Caco-2 (cell line): ENCODE measurements at places on chromosomes 1 and 21. TPM values are rescaled to one million over a fixed set of nuclear protein-coding genes. Genes with fewer than 3 reads are reported as not detected.
A peak's percentile ranks its signal among the peaks of the same experiment; 100 is the strongest.

Gene LIN28A
- 5.7 TPM in 2 replicates for total RNA-seq

Gene GUCA2A
- total RNA-seq, result 24.1 and 28.8 TPM in 2 replicates

- no peaks in the 10 kb centered on the region for H3K36me3 ChIP-seq
- H3K4me1 ChIP-seq, result peaks cover 32% of the 10 kb centered on the region
- H3K4me3 ChIP-seq, result peak overlapping the region; percentile 25
- H3K27ac ChIP-seq, result peak overlapping the region; percentile 84
- peak; percentile 86 for DNase-seq
- no peaks in the 10 kb centered on the region; the same call in 1 of the 2 replicates for H3K27me3 ChIP-seq
Observed at GRCh38 chr1:205449750-205450443, 5.9 kb downstream of the BLACAT1 start.

- DNase-seq, result no peak
- H3K27ac ChIP-seq, result no peak overlapping the region
- no peaks in the 10 kb centered on the region for H3K36me3 ChIP-seq
- no peak overlapping the region for H3K4me3 ChIP-seq
- no peaks in the 10 kb centered on the region for H3K4me1 ChIP-seq
Observed at GRCh38 chr1:39758556-39759435, 12.4 kb downstream of the OXCT2 start.

Gene SHE
- total RNA-seq, result 0.07 TPM in 1 of 2 replicates, not detected in the other

DNA sequence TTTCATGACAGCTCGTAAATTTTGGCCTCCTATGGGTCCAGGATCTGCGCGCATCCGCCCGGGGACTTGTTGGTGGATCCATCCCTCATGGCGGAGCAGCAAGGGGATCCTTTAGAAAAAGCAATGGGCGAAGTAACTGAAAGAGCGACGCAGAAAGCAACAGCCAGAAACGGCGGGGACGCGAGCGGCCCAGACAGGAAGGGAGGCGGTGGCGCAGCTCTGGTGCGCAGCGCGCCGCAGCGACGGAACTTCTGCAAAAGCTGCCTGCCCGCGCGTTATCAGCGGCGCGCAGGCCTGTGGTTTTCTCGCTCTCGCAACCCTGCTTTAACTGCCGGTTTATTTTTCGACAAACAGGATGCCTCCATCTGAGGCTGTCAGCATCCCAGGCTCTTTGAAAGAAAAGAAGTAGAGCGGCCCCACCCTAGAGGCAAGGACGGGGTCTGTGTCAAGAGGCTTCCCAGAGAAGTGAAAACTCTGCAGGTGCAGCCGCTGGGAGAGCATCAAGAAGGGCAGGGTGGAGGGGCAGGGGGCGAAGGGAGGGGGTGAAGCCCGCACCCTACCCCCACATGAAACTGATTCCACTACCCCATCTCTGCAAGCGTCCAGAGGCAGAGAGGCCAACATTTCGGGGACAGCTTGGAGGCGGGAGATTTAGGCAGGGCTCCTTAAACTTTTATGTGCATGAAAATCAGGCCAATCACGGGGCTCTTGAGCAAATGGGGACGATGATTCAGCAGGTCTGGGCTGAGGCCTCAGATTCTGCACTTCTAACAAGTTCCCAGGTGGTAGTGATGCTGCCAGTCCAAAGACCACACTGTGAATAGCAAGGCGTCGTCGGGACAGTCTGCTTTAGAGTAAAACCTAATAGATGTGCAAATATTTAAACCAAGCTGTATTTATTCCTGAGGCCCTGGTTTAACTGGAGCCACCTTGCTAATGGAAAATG lies 22.2 kb downstream of the RUNX1 start:
- H3K4me1 ChIP-seq, result peaks cover 44% of the 10 kb centered on the region
- H3K27ac ChIP-seq, result peak overlapping the region; percentile 87
- no peaks in the 10 kb centered on the region for H3K27me3 ChIP-seq
- DNase-seq, result peak; percentile 72
- no peaks in the 10 kb centered on the region for H3K36me3 ChIP-seq

Gene HCRTR1
- total RNA-seq, result not detected in 2 replicates

DNA sequence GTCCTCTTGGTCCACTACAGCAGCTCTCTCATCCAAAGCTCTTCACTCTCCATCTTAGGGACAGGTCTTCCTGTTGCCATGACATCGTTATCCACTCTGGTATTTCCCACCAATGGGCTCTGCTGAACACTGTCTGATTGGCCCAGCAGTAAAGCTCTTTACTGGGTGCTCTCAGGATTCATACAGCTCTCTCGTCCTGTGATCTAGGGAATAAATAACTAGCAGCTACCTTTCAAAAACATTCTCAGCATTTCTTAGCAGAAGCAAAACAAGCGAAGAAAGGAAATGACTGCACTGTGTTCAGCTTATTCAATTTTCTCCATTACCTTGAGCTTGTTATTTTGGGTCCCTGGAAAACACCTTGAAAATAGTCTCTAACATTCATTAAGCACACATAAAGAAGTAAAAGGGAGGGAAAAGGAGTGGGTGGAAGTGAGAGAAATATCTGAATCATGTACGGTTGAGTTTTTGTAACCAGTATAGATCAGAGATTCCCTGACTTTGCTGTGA lies 163.4 kb upstream of the SGIP1 start:
- H3K27me3 ChIP-seq, result no peaks in the 10 kb centered on the region
- H3K4me1 ChIP-seq, result no peaks in the 10 kb centered on the region
- H3K4me3 ChIP-seq, result no peak overlapping the region
- H3K36me3 ChIP-seq, result no peaks in the 10 kb centered on the region
- DNase-seq, result no peak

Gene LRRC38
- total RNA-seq, result not detected in 2 replicates

Gene PGLYRP4
- total RNA-seq, result not detected in 2 replicates

GRCh38 chr1:58754683-58755467 lies 29.0 kb downstream of the JUN start:
- H3K27me3 ChIP-seq, result no peaks in the 10 kb centered on the region
- no peaks in the 10 kb centered on the region for H3K36me3 ChIP-seq
- no peak overlapping the region for H3K4me3 ChIP-seq
- no peak for DNase-seq
- no peak overlapping the region for H3K27ac ChIP-seq

Gene RPE65
- total RNA-seq, result not detected in 2 replicates

DNA sequence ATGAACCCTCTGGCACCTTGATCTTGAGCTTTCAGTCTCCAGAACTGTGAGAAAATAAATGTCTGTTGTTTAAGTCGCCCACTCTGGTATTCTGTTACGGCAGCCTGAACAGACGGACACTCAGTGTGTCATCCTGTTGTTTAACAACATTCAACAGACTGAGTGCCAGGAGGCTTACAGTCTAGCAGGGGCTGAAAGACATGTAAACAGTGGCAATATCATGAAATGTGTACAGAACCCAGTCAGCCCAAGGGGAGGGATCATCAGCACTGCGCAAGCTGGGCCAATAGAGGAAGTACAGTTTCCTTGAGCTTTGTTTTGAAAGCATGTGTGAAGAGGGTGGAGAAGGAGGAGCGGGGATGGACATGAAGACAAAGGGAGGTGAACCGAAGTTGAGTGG lies 13.6 kb downstream of the DIP2A start:
- no peak for DNase-seq
- H3K36me3 ChIP-seq, result no peaks in the 10 kb centered on the region
- H3K4me1 ChIP-seq, result no peaks in the 10 kb centered on the region
- H3K27me3 ChIP-seq, result no peaks in the 10 kb centered on the region
- H3K27ac ChIP-seq, result no peak overlapping the region

GRCh38 chr1:844472-845026 lies 79.2 kb upstream of the SAMD11 start:
- H3K4me1 ChIP-seq, result no peaks in the 10 kb centered on the region
- H3K36me3 ChIP-seq, result no peaks in the 10 kb centered on the region
- no peaks in the 10 kb centered on the region for H3K27me3 ChIP-seq
- no peak overlapping the region for H3K4me3 ChIP-seq
- no peak for DNase-seq
- peak overlapping the region; percentile 86 for H3K27ac ChIP-seq

DNA sequence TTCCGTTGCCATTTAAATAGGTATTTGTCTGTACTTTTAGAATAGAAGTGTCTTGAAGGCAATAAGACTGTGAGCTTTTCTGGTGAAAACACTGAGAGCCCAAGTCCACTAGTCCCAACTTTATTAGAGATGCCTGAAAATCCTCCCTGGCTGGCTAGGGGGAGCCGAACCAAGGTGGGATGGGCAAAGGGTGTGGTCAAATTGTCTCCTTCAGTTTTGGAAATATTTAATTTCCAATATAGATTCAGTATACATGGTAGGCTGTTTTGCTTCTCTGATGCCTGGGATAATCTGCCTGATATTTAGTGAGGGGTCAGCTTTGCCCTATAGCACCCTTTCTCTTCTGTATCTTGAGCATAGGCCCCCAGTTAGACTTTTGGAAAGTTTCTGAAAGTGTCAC lies 3.5 kb downstream of the ROR1 start:
- H3K27ac ChIP-seq, result no peak overlapping the region
- H3K4me1 ChIP-seq, result peaks cover 9% of the 10 kb centered on the region
- H3K36me3 ChIP-seq, result no peaks in the 10 kb centered on the region

Gene FCRL5
- total RNA-seq, result not detected in 2 replicates

- no peak for DNase-seq
- H3K27ac ChIP-seq, result no peak overlapping the region
- no peaks in the 10 kb centered on the region for H3K36me3 ChIP-seq
Observed at GRCh38 chr21:36522219-36522808, 42.4 kb upstream of the CLDN14 start.

- H3K4me3 ChIP-seq, result no peak overlapping the region
- no peaks in the 10 kb centered on the region for H3K36me3 ChIP-seq
- DNase-seq, result no peak
- no peak overlapping the region for H3K27ac ChIP-seq
- peaks cover 46% of the 10 kb centered on the region for H3K4me1 ChIP-seq
- no peaks in the 10 kb centered on the region for H3K27me3 ChIP-seq
Observed at GRCh38 chr1:68221001-68221979, 11.0 kb downstream of the WLS start.

- H3K36me3 ChIP-seq, result no peaks in the 10 kb centered on the region
- H3K27me3 ChIP-seq, result no peaks in the 10 kb centered on the region
- no peak for DNase-seq
- H3K4me1 ChIP-seq, result peaks cover 7% of the 10 kb centered on the region; the same call in 1 of the 2 replicates
- H3K4me3 ChIP-seq, result no peak overlapping the region
Observed at GRCh38 chr1:168640836-168641235, 64.4 kb downstream of the XCL1 start.

DNA sequence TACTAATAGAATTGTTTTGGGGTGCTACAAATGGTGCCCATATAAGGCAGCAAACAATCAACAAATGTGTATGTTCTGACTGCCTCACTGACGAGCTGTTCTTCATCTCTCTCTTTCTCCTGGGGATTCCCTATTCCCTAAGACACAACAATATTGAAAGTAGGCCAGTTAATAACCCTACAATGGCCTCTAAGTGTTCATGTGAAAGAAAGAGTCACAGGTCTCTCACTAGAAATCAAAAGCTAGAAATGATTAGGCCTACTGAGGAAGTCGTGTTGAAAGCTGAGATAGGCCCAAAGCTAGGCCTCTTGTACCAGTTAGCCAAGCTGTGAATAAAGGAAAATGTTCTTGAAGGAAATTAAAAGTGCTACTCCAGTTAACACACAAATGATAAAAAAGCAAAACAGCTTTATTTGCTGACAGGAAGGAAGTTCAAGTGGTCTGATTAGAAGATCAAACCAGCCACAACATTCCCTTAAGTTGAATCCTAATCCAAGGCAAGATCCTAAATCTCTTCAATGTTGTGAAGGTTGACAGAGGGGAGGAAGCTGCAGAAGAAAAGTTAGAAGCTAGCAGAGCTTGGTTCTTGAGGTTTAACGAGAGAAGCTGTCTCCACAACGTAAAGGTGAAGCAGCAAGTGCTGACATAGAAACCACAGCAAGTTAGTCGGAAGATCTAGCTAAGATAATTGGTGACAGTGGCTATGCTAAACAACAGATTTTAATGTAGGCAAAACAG lies 26.3 kb downstream of the ATP2B4 start:
- DNase-seq, result no peak
- no peaks in the 10 kb centered on the region for H3K27me3 ChIP-seq
- no peak overlapping the region for H3K27ac ChIP-seq
- no peak overlapping the region for H3K4me3 ChIP-seq
- peaks cover 17% of the 10 kb centered on the region for H3K4me1 ChIP-seq

Gene CFHR1
- total RNA-seq, result not detected in 2 replicates

Gene MUL1
- 18.3 and 18.7 TPM in 2 replicates for total RNA-seq

GRCh38 chr1:113949007-113949406 lies 19.9 kb downstream of the HIPK1 start:
- no peaks in the 10 kb centered on the region for H3K36me3 ChIP-seq
- H3K27ac ChIP-seq, result no peak overlapping the region
- H3K4me3 ChIP-seq, result no peak overlapping the region
- no peak for DNase-seq

Gene SPRR2F
- not detected in 2 replicates for total RNA-seq

GRCh38 chr1:160806109-160806665 lies 10.2 kb downstream of the LY9 start:
- peaks cover 14% of the 10 kb centered on the region for H3K4me1 ChIP-seq
- DNase-seq, result no peak
- no peaks in the 10 kb centered on the region for H3K36me3 ChIP-seq
- no peak overlapping the region for H3K4me3 ChIP-seq
- no peak overlapping the region for H3K27ac ChIP-seq

DNA sequence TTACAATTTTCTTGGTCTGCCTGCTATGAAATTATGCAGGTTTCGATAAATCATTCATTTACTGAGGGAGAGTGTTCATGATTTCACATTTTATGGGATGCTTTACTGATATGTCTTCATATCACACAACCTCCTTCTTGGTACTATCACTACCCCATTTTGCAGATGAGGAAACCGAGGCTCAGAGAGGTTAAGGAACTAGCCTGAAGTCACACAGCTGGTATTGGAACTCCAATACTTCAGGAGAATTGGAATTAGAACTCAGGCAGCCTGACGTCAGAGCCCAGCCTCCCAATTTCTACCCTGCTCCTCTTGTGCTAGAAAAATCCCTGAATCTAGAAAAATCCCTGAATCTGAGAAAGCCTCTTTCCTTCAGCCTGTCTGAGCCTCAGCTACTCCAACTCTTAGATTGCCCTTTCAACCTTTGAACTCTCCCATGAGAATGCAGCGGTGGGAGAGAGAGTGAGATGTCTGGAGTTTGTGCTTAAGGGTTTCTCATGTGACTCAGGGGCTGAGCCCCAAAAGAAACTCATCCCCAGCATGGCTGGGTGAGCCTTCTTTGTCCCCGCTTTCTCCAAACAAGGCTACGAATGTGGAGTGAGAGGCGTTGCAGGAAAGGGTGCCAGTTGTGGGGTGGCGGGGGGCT lies 50.8 kb upstream of the IFNLR1 start:
- no peak overlapping the region for H3K4me3 ChIP-seq
- H3K27me3 ChIP-seq, result no peaks in the 10 kb centered on the region
- no peaks in the 10 kb centered on the region for H3K36me3 ChIP-seq
- no peak for DNase-seq
- no peak overlapping the region for H3K27ac ChIP-seq
- no peaks in the 10 kb centered on the region for H3K4me1 ChIP-seq

Gene OR6K6
- not detected in 2 replicates for total RNA-seq

DNA sequence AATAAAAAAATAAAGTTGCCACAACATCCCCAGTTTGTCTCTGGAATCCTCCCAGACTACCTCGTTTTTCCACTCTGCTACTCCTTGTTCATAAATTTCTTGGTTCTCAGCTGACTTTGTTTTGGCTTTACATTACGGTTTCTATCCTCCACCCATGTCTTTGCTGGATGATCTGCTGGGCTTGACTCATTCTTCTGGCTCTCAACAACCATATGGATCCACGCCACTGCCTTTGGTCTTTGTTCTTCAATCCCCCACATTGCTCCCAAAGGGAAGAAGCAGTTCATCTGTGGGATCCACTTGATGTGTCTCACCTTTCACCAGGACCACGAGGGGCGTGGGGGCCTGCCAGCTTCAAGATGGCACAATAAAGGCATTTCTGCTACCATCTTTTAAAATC lies 67.1 kb upstream of the NBL1 start:
- no peak overlapping the region for H3K27ac ChIP-seq
- no peak overlapping the region for H3K4me3 ChIP-seq
- no peaks in the 10 kb centered on the region for H3K36me3 ChIP-seq

Gene KRTAP11-1
- total RNA-seq, result not detected in 2 replicates
